ENCODE measurements at places on chromosomes 1 and 21.

GRCh38 chr1:31954607-31955283, 16.6 kb upstream of the PTP4A2 start:
- peak; percentile 63 for DNase-seq

DNA sequence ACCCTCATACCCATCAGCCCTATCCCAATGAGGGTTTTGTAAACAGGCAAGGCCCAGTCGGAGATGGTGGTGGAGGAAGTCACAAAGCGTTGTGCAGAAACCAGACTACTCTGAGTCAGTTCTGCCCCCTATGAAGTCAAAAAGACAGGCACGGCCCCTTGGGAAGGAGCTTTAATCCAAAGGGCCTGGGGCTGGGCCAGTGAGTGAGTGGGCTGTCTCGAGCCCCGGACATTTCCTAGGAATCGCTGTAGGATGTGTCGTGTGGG, 442 bp upstream of the AHCYL1 start:
- no peak for DNase-seq

DNA sequence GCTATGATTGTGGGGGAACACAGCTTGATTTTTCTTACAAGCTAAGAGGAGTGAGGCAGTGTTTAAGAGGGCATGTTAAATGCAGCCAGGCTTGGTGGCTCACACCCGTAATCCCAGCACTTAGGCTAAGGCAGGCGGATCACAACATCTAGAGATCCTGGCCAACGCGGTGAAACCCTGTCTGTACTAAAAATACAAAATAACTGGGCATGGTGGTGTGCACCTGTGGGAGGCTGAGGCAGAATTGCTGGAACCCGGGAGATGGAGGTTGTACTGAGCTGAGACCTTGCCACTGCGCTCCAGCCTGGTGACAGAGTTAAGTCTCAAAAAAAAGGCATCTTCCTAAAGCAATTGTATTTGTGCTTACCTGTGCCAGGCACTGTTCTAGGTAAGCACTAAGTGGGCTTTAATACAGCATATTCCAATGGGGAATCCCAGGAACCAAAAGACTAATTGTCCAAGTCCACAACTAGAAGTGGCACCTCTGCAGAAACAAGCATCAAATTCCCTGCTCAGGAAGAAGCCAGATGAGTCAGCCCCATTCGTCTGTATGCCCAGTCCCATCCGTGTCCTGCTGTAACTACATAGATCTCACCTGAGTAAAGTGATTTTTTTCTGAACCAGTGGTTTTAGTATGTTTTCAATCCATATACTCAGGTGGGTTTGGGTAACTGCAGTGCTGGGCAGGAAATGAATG, 4.6 kb downstream of the RCC1 start:
- no peak for DNase-seq

DNA sequence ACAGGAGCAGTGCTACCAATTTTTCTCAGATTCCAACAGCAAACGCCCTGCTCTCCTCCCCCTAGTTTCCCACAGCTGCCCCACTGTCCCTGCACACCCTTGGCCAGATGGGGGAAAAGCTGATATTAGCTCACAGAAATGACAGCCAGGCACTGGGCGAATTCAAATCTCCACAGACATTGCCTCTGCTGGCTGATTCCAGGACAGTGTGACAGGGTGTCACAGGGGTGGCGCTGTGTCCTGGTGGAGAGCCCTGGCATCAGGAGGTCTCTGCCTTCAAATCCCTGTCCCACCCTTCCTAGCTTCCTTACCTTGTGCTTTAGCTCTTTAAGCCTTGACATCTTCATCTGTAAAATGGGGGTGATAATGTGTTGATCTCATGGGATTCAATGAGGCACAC, 10.4 kb downstream of the OLIG1 start:
- DNase-seq, result no peak

GRCh38 chr1:40606978-40607377, 58.5 kb downstream of the RIMS3 start:
- DNase-seq, result no peak

DNA sequence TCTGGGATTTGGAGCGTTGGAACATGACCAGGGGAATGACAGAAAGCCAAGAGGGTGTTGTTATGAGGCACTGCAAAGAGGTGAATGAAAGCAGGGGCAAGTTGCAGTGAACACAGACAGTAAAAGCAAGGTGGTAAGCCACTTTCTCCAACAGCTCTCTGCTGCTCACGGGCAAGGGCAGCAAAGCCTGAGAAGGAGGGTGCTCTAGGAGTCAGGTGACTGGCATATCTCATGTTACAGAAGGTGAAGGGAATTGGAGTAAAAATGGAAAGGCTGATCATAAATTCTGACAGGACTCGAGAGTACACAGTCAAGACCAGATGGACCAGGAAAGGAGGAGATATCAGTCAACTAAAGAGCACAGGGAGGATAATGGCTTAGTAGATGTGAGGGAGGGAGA, 14.5 kb downstream of the VAV3 start:
- no peak for DNase-seq

DNA sequence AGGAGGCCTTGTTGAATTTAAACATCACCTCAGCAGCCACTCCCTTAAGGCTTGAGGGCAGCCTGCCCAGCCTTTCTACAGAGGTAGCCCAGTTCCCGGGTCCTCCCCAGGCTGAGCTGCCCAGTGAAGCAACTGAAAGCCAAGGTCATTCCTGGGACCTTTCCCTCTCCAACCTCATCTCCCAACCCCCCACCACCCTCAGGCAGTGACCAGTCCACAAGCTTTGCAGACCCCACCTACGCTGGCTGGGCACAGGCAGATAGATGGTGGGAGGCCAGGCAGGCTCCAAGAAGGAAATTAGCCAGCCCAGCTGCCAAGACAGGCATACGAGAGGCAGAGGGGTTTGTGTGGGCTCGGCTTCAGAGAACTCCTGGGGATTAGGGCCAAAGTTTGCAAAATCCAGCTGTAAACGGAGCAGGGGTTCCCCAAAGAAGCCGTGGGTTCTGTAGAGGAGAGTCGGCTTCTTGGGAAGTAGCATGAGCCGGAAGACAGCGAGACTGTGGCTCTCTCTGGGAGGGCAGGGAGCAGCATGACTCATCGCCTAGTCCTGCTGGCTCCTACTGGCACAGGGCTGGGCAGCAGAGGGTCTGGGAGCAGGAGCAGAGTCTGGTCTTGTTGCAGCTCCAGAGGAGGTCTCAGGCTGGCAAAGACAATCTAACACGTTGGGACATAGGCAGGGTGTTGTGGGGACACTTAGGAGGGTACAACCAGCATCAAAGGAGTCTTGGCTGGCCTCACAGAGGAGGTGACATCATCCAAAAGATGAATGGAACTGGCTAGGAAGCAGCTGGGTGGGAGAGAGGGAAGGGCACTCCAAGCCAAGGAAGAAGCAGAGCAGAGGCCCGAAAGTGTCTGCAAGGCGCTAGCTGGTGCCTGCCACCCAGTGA, 2.8 kb upstream of the ZC3H12A start:
- no peak for DNase-seq

GRCh38 chr1:67601539-67601938, 83.5 kb upstream of the GADD45A start:
- DNase-seq, result no peak

- no peak for DNase-seq
Measured at GRCh38 chr21:18498431-18498830, 94.8 kb upstream of the TMPRSS15 start.

- no peak for DNase-seq
Measured at GRCh38 chr1:238951809-238952208, 434.6 kb upstream of the CHRM3 start.

GRCh38 chr1:227318016-227318852, at the start of gene CDC42BPA:
TSS of gene CDC42BPA (minus strand) at chr1:227318492. CDS start at chr1:227317182, 1,310 bp downstream.
- DNase-seq, result peak; percentile 8

DNA sequence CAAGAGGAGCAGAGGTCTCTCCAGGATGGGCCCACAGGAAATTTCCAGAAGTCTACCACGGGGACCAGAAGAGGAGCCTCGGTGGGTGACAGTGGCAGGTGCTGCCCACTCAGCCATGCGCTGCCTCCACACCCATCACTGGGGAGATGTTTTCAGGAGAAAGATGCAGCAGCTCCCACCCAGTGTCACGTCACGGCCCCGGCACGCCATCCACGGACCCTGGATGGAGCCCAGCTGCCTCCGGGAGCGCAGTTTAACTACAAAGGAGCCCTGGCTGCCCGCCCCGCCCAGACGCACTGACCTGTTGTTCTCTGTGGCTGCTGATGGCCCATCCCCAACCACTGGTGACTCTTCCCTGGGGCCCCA, 6.8 kb downstream of the TSPEAR start:
- no peak for DNase-seq

- no peak for DNase-seq
Measured at GRCh38 chr1:6700853-6701436, 671 bp downstream of the DNAJC11 start.

DNA sequence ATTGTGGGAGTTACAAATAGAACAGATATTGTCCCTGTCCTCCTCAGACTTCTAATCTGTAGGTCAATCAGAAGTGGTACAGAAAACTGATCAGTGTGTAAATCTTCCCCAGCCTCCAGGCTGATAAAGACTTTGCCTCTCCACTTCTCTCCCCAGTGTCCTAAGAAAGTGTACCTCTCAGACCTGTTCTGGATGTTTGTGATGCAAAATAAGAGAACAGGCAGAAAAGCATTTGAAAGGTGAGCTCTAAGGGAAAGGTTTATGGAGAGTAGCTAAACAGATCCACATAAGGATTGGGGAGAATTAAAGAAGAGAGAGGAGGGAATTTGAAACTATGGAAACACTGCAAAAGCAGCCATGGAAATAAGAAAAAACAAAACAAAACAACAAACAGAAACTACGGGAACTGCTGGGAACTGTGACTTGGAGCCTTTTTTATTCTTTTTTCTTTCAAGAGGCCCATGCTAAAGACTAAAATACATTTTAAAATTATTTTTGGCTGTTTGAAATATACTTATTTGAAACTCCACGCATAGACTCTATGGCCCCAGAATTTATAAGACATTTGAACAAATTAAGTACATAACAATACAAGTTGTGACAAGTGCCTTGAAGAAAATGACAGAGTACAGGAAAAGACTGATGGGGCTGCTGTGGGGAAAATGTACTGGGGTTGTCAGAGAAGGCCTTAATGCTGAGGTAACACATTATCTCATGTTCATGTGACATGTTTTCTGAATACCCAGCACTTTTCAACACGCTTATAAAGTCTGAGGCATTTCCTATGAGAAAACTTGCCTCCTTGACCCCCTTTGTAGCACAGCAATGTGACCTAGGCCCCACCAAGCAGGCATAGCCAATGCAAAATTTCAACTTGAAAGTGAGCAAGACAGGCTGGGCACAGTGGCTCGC, 51.2 kb downstream of the TRAF5 start:
- DNase-seq, result no peak

DNA sequence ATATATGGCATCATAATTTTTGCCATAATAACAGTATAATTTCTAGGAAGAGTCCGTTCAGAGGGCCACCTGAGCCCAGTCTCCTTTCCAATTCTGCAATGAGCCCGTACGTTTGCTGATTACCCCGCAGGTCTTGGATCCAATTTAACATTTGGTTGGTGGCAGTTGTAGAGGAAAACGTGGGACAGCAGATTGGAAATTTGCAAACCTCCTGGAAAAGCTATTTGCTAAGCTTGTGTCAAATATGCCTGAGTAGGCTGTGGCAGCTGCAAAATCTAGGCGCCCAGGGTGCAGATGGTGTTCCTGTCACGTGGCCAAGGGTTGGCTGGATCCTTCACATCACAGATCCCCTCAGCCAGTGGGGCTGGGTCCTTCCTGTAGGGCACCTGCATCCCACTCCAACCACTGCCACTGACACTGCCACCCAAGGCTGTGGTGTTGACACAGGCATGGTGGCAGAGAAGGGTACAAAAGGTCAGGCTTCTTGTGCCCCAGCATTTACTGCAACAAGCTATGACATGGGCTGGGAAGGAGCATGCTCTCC, 174.8 kb upstream of the SYT6 start:
- DNase-seq, result no peak

DNA sequence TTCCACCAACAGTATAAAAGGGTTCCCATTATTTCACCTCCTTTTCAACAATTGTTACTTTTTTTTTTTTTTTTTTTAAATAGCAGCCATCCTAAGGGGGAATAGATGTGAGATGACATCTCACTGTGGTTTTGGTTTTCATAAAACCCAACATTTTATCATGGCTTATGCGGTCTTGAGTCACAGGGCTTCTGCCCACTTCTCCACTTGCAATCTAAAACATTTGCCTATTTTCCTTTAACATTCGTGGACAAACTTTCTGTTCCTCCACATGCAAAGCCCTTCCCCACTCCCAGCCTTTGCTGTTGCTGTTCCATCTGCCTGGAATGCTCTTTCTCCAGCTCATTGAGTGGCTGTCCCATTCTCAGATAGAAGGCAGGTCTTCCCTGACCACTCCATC, 239.7 kb upstream of the KCNK2 start:
- DNase-seq, result no peak

DNA sequence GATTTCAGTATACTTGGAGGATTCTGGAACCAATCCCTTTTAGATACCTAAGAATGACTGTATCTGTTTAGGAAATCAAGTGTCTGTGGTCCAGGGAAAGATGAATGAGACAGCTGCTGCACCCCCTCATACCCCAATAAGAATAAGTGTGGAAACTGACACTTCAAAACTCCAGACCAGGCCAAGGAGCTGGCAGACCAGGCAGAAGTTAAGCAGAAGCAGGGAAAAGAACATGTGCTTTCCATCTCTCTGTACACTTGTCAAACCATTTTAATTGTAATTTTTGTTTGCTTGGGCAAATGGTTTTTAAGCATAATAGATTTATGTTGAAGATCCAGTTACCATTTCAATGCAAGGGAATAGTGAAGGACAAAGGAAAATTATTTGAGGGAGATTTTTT, 100.2 kb downstream of the GREM2 start:
- DNase-seq, result no peak

GRCh38 chr1:229714964-229715603, 89.0 kb downstream of the URB2 start:
- DNase-seq, result peak; percentile 53

GRCh38 chr21:35530766-35531165, 481.7 kb upstream of the RUNX1 start:
- DNase-seq, result peak; percentile 5

GRCh38 chr1:89279011-89279466, 6.4 kb upstream of the GBP5 start:
- peak; percentile 51 for DNase-seq

GRCh38 chr1:228871314-228872061, 136.2 kb downstream of the RHOU start:
- DNase-seq, result no peak

DNA sequence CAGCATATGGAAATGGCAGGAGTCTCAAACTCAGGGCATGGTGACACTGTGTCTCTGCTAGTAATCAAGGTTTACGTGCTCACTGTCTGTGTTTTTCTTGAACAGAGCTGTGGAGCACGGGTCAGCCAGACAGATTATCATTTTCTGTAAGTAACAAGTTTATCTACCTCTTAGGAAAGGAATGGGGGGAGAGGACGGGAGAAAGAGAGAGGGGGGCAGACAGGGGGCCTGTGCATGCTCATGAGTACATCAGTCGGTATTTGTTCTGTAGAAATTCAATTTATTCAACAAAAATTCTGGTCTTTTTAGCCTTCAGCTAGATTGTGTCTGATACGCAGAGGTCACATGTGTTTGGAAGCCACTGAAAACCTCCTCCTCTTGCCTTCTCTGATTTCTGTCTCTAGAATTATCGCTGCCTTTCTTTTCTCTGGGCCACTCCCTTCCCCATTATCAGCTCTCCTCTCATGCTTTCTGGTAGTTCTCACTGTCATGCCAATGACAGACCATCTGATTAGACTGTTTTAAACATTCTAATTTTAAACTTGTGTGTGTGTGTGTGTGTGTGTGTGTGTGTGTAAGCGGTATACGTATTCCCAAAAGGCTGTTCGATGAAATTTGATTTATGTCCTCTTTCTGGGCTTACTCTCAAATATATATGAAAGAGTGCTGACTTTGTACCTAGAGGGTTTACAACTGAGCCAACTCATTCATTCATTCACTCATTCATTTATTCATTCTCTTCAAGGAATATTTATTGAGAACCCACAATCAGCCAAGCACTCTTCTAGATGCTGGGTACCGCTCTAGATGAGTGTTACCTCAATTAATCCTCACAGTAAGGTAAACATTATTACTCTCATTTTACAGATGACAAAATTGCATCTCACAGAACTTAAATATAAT, 636.9 kb downstream of the KIF26B start:
- no peak for DNase-seq

Data from CD4-positive, alpha-beta T cell treated with Interferon alpha-2 for 1 hour (primary cell).